ENCODE measurements at places on chromosomes 3 and 15.

GRCh38 chr3:30188713-30189112 is 417.7 kb upstream of the TGFBR2 start:
- DNase-seq: no peak

DNA sequence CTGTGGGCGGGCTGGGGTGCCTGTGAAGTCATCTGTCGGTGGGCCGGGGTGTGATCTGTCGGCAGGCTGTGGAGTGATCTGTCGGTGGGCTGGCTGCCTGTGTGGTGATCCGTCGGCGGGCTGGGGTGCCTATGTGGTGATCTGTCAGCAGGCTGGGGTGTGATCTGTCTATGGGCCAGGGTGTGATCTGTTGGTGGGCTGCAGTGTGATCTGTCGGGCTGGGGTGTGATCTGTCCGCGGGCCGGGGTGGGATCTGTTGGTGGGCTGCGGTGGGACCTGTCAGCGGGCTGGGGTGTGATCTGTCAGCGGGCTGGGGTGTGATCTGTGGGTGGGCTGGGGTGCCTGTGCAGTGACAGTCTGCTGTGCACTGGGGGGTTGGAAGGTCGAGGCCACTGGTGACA is 204.5 kb downstream of the XXYLT1 start:
- no peak for DNase-seq

- no peak for DNase-seq
Measured at GRCh38 chr3:126157083-126157768, 23.2 kb downstream of the ALDH1L1 start.

DNA sequence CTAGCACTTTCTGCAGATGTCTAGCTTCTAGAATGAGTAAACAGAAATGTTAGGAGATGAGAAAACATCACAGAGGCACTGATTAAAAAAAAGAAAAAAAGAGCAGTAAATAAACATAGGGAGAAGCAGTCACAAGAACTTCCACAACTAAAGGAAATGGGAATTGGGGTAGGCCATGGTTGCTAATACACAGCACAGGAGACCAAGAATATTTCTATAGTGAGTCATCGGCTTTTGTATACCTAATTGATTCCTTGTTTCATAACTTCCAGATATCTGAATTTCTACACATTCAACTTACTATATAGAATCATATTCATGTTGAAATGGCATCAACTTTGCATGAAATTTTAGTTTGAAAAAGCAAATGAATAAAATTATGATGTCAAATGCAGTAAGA is 47.3 kb upstream of the TCF12 start:
- DNase-seq: no peak

- DNase-seq: no peak
Measured at GRCh38 chr15:67947254-67948039, 106.7 kb upstream of the PIAS1 start.

DNA sequence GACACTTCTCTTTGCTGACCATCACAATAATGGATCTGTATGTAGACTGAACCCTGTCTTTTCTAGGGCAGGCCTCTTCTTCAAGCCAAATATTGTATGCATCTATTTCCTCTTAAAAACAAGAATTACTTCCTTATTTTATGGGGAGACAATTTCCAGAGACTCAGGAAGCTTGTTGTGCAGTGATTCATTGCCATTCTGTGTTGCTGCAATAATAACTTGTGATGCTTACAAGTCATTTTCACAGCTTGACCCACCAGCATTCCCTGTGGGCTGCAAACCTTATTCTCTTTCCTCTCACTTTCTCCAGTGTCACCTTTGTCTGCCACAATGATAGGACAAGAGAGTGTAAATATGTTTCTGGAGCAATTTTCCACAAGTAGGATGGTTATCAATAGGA is 276.7 kb upstream of the SGO1 start:
- no peak for DNase-seq

DNA sequence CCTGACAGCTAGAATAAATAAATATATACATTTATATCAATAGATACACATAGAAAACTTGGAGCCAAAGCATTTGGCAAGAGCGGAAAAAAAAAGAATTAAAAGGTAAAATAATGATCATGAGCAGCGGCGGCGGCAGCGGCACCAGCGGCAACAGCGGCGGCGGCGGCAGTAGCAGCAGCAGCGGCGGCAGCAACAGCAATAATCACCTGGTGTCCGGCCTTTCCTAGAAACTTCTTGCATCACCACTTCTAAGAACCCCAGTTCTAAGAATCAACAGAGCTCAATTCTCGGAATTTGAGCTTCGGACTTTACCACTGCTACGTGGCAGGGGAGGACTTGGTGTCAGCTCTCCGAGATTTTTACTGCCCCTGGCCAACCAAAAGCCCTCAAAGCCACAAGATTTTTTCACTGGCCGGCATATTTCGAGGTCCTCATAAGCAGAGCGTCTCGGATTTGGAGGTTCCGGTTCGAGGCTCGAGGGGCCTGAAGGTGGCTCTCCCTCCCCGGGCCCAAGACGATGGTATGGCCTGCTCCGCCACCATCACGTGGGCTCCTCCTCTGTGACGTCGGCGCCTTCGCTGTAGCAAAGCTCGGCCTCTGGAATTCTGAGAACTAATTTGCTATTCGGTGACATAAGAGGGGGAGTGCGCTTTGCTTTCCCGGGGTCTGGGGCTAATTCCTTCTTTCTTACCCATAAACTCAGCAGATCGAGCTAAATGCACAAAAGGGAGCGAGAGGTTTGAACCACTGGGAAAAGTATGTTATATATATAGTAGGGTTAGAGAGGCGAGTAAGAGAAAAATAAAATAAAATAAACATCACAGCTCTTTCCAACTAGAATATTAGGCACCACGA is at the start of gene BCL6:
BCL6 (minus strand) TSS at position 268 of the 858 bp plus-strand sequence. CDS start 11,775 bp downstream, outside the sequence.
- peak; percentile 99 for DNase-seq

GRCh38 chr15:95598251-95598855 is 732.1 kb upstream of the NR2F2 start:
- DNase-seq: no peak

GRCh38 chr3:58540176-58540858 is 3.3 kb upstream of the ACOX2 start:
- DNase-seq: no peak

- DNase-seq: no peak
Measured at GRCh38 chr15:42100021-42100800, 5.8 kb upstream of the PLA2G4D start.

DNA sequence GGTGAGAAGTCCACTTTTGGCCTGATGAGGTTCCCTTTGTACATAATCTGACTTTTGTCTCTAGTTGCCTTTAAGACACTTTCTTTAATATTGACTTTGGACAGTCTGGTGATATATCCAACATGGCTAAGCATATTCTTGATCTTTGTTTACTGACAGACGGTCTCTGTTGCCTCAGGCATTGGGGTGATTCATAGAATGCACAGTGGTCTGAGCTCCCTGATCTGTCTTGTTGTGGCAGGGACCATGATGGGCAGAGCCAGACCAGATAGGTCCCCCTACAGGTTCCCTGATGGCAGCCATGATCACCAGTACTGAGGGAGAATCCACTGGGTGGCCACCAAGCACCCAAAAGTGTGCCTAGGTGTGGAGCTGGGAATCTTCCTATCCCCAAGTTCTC is 678.1 kb downstream of the MCTP2 start:
- no peak for DNase-seq

GRCh38 chr3:48065035-48065434 is 48.8 kb upstream of the MAP4 start:
- DNase-seq: no peak
